ENCODE measurements at places on chromosomes 7 and 10.

- DNase-seq: no peak
These were observed 1209.8 kb upstream of the CELF2 start for GRCh38 chr10:9807846-9808245.

GRCh38 chr7:7883394-7883793 is 85.2 kb upstream of the GLCCI1 start:
- DNase-seq: no peak

GRCh38 chr7:27152816-27153442 is 546 bp upstream of the HOXA3 start:
- no peak for DNase-seq

- no peak for DNase-seq
These were observed 58.9 kb downstream of the HIBADH start for GRCh38 chr7:27603813-27604212.

- no peak for DNase-seq
These were observed 250.4 kb downstream of the ELMO1 start for GRCh38 chr7:37198041-37198905.

DNA sequence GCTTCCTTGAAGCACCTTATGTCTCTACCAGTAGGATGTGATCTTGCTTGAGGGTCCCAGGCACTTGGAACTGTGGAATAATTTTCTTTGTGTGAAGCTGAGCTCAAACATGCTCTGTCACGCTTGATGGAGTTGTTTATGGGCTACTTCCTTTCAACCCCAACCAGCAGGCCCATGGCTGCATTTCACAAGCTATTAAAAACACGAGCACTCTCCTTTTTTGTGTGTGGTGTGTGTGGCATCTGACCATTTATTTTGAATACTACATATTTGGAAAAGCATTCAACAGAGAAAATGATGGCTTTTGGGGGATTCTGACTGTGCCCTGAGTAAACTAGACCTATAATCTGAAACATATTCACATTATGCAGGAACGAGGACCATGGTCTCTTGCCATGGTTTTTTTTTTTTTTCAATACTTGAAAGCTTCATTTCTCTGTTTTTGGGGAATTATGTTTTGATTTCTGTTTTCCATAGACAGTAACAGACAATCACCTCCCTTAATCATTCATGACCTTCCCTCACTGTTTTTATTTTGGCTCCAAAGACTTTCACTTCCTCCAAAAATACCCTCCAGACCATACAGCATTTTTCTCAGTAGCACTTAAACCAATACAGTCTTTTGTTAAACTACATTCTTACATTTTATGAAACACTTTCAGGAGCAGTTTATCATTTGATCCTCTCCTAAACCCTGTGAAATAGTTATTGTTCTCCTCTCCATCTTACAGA is 233.6 kb upstream of the BMPER start:
- no peak for DNase-seq

DNA sequence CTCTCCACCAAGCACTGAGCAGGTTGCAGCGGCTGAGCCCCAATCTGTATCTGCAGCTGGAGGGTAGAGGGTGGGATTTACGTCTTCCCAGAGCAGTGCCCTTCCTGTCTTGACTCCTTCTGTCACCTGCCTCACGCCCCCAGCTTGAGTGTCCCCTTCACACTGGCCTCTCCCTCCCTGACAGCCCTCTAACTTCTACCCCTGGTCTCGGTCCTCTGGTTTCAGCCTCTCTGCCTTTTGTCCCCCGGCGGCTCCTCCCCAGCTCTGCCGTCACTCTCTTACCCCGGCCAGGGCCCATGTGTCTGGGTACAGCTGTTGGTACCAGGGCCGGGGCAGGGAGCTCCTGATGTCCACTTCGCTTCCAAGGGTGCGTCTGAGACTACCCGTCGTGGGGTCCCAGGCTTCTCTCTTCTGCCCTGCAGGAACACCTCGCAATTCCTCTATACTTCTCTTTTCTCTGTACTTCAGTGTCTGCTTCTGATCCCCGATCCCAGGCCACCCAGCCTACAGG is 654 bp downstream of the MUC3A start:
- DNase-seq: no peak
